ENCODE measurements at places on chromosomes 5 and 9.

- no peak for DNase-seq
Measured at GRCh38 chr5:5658226-5658625, 235.7 kb downstream of the ICE1 start.

- DNase-seq: no peak
Measured at GRCh38 chr5:144367991-144368390, 197.3 kb downstream of the KCTD16 start.

DNA sequence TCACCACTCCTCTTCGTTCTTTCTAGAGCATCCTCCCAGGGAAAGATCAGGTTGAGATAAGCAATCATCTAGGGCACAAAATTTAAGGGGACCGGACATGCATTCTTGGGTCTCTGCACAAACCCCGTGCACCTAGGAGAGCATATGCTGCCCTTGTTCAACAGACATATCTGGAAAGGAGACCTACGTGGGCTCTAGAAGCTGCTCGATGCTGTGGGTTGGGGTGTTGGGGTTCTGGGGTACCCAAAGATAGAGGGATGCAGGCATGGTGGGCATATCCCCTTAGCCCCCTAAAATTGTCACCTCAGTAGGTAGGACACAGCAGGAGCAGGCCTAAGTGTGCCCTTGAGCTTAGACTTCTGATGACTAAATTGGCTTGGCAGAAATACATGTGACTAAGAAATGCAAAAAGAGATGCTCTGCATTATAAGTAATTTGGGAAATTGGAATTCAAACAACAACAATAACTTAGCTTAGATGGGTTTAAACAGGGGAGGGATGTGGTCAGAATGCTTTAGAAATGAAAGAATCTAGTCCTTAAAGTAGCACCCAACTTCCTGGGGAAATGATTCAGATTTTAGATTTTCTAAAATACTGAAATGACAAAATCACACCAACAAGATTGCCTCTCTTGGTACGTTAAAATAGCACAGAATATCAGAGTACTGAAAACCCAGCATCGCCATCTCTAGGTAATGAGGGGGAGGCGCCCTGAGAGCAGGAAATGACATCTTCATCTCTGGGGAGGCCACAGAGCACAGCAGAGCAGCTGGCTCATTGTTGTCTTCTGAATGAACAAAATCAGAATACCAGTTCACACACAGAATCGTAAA, 172.3 kb downstream of the GNA14 start:
- no peak for DNase-seq

DNA sequence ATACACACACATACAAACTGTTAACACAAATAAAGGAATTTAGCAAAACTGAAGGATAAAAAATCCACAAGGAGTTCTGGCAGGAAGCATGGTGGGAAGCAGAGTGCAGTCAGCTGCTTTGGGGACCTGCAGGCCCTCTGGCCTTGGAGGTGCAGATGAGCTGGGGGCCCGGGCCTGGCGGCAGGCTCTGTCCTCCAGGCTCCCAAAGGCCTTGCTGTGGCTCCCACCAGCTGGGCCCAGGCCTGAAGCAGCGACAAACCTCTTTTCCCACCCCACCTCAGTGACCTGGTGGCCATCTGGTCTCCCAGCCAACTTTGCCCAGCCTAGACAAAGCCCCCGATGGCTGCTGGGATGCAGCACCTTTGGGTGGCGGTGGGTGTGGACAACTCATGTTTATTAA, 67.8 kb downstream of the GLRA1 start:
- DNase-seq: no peak

DNA sequence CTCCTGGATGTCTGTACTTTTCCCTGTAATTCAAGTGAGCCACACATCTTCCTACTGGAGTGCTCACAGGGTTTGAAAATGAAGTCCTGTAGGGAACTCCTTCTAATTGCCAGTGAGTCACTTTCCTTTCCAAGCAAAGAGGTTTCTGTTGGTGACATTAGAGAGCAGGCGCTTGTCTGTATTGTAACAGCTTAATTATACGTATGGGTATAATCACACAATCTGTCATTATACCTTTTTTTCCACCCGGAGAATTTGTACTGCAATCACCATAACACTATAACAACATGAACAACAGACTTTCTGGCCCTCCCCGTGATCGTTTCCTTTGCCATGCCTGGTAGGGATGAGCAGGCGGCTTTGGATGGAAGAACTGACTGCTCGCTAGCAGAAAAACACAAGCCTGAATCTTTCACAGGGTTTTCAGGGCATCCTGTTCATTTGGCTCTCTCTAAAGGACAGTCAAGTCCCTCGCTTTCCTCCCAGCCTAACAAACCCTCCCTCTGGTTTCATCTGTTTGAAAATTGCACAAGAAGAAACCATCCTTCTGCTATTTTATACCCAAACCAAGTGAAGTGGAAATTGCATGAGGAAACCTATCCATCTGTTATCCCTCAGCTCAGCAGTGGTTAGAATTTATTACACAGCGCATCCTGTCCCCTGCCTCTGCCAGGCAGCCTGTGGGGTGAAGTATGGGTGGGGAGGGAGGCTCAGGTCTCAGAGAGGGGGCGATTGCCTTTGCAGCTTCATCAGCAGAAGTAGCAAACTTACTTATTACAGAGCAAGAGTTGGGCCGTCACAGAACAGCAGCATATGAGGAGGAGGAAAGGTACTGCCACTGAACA, 307.0 kb upstream of the TLE4 start:
- DNase-seq: no peak

DNA sequence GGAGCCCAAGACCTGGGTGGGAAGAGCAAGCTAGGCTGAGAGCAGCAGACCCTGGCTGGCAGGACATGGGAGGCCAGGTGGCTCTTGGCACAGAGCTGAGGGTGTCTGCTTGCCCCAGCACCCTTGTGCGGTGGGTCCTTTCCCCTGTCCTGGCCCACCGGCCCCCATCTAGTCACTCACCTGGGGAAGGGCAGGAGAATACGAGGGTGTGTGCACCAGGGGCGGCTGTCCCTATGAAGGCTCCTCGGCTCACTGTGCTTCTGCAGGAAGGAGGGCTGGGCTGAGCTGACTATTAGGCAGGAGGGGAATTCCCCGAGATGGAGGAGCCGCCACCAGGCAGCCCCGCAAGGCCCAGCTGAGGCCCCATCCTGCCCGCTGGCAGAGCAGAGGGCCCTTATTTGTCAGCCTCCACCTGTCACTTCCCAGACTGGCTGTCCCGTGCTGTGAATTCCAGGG, 6.1 kb upstream of the TNIP1 start:
- DNase-seq: no peak

DNA sequence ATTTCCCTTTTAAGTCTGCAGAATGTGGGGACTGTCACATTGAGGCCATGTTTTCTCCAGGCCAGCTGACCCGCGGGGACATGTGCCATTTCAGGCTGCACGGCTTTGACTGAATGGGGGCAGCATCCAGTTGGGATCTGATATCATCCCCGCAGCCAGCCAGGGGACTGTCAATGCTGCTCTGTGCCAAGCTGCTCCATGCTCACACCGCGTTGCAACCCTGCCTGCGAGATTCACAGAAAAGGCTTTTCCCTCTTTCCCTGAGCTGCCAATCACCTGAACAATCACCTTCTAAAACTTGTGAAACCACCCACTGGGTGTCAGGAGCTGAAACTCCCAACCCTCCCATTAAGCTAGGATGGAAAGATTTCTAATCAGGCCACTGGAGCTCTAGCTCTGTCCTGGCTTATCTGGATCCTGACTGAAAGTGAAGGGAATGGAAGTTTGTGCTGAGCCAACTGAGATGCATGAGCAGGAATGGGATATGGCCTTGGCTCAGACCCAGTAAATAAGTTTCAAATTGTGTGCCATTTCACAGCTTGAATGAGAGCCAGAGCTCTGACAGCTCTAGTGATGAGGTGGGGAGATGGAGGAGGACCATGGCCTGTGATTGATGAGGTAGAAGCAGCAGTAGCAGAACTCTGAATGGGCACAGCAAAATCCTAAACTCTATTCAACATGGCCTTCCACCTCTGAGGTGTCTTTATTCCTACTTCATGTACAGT, 34.5 kb upstream of the ZNF366 start:
- DNase-seq: peak; percentile 48

DNA sequence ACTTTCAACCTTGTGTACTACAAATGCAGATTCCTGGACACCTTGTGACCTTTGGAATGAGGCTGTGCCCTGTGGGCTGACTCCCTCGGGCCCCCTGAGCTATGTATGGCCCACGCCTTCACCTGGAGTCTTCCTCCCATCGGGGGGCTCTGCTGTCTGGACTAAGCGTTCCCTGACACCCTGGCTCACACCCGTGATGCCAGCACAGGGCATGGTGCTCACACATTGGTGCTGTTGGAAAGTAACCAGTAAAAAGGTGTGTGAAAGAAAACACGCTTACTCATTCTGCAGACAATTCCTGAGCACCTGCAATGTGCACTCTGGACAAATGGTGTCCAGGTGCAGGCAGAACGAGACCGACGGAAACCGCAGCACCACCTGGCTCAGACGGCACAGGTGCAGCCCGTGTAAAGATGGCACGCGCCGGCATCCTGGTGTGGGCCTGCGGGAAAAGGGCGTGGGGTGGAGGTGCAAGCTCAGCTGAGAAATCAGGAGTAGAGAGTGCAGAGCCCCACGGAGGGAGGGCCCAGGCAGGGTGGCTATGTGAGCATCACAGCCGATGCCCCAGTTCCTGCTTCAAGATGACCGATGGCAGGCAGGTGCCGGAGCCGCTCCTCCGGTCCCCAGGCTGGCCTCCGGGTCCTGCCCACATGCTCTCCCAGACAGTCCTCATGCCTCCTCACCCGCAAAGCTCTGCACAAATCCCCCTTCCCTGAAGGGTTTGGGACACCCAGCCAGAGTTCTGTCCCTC, 11.0 kb downstream of the LPCAT1 start:
- no peak for DNase-seq

DNA sequence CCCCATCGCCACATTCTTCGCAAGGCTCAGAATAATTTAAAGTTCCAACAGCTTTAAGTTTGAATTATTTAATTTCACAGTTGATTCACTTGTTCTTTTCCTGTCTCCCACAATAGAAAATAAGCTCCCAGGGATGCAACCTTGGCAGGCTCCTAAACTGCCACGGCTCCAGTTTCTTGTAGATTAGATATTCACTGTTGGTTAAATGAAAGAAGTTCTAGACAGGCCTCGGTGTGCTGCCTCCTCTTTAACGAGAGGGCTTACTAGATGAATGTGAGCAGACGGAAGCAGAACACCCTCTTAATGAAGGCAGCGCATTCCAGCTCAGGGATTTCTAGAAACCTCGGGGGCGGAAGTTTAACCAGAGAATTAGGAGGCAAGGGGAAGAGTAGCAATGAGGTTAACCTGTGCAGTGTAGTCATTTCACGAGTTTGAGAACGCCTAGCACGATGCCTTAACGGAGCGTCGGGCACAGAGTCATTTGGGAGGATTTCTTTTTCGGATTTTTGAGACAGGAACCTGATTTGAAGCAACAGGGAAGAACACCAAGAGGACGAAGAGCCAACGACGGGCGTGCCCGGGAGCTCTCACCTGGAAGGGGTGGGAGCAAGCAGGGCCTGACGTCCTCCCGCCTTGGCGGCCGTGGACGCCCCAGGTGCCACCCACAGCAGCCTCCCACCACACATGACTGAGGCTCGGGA, 637 bp upstream of the SMC5 start:
- DNase-seq: peak; percentile 69

DNA sequence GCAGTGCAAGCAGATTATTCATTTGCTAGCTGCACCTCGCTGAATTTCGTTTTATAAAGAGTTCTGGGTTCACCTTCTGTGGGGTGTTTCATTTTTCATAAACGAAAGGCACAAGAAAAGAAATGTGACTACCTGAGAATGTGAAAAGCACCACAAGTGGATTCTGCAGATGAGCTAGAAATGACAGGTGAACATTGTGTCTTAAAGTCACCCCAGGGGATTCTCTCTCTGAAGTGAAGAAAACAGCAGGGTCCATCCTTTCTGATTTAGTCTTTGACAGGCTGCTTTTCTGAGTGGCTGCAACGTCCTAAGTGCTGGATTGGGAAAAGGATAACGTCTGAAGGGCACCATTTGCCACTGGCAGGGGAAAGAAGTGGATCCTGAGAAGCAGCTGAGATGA, 469.3 kb downstream of the SPATA31D1 start:
- no peak for DNase-seq

DNA sequence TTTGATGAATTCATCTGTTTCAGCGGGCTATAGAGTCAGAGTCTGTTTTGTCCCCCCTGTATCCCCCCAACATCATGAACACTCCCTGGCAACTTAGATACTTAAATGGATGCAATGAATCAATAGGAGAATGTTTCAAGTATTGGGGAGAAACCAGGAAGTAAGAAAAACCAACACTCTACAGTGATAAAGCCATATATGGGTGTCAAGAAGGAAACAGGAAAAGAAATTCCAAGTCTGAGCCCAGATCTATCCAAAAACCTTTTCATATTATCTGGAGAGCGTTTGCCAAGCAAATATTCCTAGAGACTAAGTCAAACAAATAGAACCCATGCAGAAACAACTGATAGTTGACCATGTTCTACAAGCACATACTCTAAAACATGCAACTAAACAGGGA, 2.3 kb upstream of the GNAQ start:
- DNase-seq: no peak

GRCh38 chr5:65423623-65424022, 58.1 kb downstream of the ADAMTS6 start:
- no peak for DNase-seq

- no peak for DNase-seq
Measured at GRCh38 chr5:98794001-98794400, 20.5 kb downstream of the RGMB start.

- DNase-seq: no peak
Measured at GRCh38 chr9:97555164-97555563, 53.7 kb downstream of the TMOD1 start.

DNA sequence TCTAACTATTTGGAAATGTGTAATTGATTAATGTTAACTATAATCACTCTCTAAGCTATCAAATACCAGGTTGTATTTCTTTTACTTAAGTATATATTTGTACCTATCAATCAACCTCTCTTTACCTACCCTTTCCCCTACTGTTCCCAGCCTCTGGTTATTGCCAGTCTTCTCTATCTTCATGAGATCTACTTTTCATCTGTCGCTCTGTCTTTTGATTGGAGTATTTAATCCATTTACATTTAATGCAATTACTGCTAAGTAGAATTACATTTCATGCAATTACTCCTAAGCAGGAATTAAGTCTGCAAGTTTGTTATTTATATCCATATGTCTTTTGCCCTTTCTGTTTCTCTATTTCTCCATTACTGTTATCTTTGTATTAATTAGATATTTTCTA, 148.1 kb downstream of the MAT2B start:
- no peak for DNase-seq

DNA sequence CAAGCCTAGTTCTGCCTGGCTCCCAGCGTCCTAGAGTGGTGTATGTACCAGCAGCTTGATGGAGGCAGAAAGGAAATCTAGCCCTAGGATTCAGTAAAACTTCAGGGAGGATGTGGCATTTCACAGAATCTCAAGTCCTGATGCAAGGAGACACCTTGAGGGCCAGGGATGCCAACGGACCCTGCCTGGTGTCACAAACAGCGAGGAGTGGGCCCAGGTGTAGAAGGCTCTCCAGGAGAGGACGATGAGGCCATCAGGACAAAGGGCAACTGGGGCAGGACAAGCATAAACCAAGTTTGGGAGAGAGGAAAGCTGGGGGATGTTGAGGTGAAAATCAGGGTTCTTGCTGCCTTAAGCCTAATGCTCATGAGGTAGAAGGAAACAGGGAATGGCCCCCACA, 82.1 kb upstream of the SLC25A51 start:
- DNase-seq: no peak
